ENCODE measurements at places on chromosomes 3 and 15.

DNA sequence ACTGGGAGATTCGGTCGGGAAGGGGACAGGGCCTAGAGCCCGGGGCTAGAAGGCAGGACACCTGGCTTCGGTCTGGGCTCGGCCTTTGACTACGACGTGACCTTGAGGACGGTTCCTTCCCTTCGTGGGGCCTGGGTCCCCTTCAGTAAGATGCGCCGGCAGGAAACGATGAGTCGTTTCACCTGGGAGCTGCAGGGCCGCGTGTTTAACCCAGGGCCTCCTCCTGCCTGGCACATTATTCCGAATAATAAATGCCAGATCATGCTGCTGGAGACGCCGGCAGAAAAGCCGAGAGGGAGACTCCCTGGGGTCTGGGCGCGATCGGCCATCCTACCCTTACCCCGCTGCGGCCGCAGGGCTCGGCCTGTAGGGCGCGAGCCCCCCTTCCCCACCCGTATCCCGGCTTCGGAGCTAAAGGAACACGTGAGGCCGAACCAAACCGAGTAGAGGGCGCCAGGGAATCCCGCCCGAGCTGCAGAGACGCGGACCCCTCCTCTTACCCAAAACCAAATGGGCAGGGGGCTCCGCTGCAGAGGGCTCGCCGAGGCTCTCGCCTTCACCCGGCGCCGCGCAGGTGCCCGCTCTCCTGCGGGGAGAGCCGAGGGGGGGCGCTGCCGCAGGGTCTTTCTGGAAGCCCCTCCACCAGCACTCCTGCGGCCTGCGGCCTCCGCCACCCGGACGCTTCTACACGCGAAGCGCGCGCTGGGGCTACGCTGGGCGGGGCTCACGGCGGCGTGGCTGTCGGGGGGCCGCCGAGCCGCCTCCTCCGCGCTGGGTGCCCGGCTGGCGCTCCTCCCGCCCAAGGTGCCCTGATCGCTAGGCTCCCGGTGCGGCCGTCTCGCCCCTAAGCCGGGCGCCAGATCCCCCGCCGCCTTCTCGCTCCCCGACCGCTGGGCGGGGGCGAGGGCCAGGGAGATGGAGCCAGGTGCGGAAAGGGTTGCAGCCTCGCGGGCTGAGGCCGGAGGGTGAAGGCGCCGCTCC lies at the start of gene BDH1:
BDH1 (minus strand) TSS at position 688 of the 981 bp plus-strand sequence. CDS start 9,525 bp downstream, outside the sequence.
- DNase-seq = peak; percentile 17

GRCh38 chr3:148791920-148792319 lies 35.7 kb upstream of the CPB1 start:
- DNase-seq = no peak

DNA sequence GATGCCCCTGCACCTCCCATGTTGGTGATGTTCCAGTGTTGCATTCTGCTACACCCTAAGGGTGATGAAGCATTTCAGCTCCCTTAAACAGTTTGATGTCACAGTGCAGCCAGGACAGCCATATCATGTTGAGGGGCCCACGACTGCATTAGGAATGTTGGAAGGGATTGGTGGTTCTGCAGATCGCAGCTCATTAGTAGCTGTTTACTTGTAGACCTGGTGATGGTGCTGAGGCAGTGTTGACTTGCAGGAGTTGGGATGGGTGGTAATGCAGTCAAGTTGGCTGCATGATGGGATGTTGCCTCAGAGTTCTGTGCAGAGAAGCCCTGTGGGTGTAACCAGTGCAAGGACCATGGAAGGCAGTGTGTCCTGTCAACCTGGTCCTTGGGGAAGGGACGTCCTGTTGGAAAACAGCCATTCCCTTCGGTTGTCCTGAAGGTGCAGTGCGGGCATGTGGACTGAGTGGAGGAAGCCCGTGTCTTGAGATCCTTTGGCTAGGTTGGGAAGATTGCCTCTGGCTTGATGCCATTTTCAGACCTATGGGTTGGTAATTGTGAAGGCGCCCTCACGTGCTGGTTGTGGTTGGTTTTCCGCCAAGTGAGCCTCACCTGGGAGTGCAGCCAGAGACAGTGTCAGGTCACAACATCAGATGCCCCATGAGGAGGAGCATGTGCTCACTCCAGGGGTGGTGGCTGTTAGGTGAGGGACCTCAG lies 100.7 kb downstream of the SNRPN start:
- no peak for DNase-seq

- no peak for DNase-seq
Measured at GRCh38 chr15:45631776-45632175, 3.1 kb upstream of the SQOR start.

- no peak for DNase-seq
Measured at GRCh38 chr3:7658294-7658693, 797.4 kb downstream of the GRM7 start.

DNA sequence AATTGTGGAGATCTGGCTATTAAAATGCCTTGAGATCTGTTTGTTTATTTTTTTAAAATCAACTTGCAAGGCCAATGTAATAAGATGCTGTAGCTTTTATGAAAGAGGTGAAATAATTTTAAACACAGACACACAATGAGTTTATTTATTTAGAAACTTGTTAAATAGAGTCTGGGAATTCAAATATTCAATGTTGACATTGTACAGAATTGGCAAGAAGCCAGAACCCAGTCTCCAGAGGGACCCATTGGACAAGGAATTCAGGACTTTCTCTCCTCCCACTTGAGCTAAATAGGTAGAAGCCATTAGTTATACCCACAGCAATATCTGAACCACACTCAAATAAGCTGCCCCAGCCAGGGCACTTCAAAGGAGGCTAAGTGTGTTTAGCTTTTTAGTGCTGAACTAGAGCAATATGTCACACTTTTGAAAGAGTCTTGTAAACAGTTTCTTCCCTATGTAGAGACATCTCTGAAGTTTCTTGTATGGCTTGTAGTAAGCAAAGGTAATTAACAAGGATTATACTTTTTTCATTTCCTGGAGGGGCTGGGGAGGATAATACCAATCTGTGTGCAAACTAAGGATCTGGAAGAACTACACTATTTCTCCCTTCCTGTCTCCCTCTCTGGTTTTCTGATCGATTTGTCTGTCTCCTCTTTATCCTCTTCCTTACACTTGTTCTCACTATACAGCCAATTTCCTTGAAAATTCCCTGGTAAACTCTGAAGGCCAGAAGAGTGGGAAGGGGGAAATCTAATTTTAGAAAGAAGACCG lies 6.0 kb downstream of the MECOM start:
- DNase-seq = no peak

- DNase-seq = no peak
Measured at GRCh38 chr3:187069857-187070516, 69.3 kb downstream of the RPL39L start.

GRCh38 chr3:129185783-129186182 lies 2.1 kb upstream of the CNBP start:
- DNase-seq = no peak

DNA sequence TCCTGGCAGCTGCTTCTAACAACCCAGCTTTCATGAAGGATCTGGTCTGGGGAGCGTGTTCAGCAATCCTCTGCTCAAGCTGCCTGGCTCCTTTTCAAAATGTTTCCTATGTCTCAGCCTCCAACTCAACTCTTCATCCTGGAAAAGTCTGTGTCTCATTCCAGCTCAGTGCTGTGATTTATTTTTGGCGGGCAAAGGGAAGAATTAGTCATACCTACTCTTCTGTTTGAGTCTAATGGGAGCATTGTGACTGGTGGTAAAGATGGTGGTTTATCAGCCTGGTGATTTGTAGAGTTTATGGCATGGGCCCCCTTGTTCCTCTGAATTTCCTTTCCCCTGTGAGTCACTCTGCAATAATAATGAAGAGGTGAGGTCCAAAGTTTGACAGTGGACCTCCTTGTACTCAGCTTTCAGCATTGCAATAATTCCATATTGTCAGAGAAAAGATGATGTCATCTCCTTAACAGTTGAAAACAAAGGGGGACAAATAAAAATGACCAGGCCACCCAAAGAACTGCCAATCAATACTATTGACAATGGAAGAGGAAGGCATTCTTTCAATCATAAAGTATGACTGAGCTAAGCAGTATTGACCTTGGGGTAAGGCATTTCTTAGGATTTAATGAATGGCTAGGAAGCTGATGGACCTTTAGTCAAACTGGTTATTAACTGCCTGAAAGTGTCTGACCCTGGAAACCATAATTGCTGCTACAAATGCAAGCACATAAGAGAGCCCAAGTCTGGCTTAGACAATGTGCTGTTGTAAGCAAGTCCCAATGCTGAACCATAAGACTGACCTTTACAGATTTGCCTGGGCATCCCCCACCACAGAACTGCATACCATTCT lies 204.7 kb upstream of the MCTP2 start:
- DNase-seq = no peak

DNA sequence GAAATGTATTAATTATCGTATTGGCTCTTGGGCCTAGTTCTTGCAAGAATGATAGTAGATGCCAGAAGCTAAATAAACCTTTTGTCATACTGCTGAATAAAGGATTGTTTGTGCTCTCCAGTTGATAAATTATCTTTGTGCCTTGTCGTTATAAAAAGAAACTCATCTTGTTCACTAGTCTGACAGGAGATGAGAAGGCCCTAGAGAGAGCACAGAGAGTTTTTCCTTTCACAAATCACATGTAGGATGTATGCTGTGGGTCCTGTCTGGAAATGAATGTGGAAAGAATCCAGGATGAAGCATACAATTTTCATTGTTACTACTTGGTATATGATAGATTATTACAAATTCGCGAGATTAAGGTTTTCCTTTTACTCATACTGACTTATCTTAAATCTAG lies 113.0 kb downstream of the NLGN1 start:
- no peak for DNase-seq

DNA sequence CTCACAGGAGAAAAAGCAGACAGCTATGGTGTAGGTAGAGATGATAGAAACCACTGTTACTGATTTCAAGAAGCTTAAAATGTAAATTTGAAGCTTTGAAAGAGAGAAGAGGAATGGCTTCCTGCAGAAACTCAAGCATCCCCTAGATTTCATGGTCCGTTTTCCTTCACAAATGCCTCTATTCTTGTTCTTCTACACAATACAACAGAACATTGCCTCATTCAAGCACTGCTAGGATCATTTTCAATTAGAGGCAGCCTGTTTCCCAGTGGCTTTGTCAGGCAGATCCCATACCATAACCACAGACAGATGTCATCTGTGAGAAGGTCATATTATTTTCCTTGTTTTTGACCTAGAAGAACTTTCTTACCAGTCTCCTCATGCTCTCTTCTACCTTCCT lies 77.9 kb upstream of the SPRED1 start:
- no peak for DNase-seq

DNA sequence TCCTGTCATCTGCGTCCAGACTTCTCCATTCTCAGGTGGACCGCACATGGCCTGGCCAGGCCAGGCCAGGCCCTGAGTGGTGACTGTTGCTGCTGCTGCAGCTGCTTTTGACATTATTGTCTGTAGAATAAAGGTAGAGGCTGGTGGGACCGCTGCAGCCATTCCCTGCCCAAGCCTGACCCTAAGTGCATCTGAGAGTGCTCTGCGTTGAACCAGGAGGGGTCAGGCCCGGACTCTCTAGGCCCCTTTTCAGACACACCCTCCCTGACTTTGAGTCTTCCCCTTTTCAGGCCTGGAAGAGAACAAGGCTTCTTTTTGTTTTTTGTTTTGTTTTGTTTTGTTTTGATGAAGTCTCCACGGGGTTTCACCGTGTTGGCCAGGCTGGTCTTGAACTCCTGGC lies 54.6 kb upstream of the FLNB start:
- no peak for DNase-seq

DNA sequence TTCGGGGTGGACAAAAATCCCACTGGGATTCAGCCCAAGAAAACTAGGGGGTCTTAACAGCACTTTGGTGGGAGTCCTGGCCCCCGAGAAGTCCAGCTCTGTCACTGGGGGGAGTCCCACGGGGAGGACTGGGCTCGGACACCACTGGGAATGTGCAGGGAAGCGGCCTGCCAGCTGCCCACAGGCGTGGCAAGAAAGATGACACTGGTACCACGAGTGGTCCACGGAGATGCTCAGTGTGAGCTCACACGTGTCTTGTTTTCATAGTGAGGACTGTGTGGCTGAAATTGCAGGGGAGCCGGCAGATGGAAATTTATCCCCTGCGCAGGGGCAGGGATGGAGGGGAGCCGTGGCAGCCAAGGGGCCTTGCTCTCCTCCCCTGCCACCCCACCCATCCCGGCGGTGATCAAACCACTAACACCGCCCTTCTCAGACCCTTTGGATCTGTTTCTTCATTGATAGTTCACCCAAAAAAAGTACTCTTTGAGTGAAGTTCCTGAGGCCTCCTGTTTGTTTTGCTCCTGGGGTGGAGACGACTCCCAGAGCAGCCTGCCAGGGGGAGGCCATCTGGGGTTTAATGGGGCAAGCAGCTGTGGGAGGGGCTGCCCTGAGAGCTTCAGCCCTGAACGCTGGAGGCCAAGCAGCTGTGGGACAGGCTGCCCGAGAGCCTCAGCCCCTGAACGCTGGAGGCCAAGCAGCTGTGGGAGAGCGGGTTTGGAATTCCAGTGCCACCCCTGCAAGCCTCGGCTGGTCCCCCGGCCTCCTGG lies 130.9 kb downstream of the LRRK1 start:
- DNase-seq = no peak

- DNase-seq = no peak
Measured at GRCh38 chr3:114706591-114707232, 412.9 kb downstream of the TIGIT start.

DNA sequence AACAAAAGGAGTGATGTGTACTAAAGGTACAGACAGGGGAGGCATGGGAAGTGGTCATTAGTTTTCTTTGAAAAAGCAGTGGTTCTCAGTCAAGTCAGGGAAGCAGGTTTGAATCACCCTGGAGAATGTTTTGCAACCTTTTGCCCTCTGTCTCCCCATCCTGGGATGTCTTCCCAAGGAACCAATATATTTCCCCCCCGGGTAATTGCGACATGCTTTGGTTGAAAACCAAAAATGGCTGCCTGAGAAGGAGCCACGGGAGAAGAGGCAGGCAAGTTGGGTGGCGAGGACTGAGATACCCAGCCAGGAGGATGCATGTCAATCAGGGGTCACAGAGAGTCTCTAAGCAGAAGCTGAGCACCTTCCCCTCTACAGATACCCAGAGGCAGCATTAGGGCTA lies 20.2 kb upstream of the PPP1R2 start:
- no peak for DNase-seq

- no peak for DNase-seq
Measured at GRCh38 chr3:161171113-161171512, 50.0 kb upstream of the NMD3 start.

DNA sequence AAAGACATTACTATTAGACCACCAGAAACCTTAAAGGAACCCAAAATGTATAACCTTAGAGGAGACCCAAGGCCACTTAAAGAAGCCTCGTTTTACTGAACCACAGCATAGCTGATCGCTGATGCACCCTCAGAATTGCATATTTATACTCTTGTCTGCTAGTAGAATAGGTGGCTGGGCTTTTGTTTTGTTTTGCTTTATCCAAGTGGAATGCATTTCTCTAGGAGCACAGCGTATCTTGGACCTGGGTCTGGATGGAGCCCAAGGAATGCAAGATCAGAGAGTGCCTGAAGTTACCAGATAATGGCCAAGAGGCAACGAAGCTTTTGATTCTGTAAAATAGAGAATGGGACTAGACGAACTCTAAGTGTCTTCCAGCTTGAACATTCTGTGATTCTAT lies 129.2 kb upstream of the COL8A1 start:
- DNase-seq = no peak

- no peak for DNase-seq
Measured at GRCh38 chr15:79540551-79540950, 108.4 kb downstream of the MINAR1 start.

All from stimulated activated CD8-positive, alpha-beta memory T cell treated with anti-CD3 and anti-CD28 coated beads, Interleukin-4, amount 100 ng/mL, for 1 hour (primary cell).